AG04449 (cell line): ENCODE measurements at places on chromosomes 16 and 17.

DNA sequence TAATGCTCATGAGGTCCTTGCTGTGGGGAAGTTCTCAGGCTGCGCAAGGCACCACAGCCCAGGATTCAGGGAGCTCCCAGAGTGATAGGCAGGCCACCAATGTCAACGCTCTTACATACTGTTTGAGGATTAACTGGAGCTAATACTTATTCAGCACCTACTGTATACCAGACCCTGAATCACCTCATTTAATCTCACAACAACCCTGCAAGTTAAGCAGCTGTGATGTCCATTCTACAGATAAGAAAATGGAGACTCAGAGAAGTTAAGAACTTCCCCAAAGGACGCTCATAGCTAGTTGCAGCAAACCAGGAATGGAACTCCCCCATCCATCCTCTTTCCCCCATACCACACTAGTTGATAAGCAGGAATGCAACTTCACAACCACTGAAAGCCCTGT lies 25.5 kb upstream of the CCR7 start:
- DNase-seq = no peak

GRCh38 chr16:20903899-20904506 lies 3.4 kb downstream of the LYRM1 start:
- no peak for DNase-seq

- no peak for DNase-seq
These were observed 7.5 kb upstream of the CEP131 start for GRCh38 chr17:81230043-81230820.

DNA sequence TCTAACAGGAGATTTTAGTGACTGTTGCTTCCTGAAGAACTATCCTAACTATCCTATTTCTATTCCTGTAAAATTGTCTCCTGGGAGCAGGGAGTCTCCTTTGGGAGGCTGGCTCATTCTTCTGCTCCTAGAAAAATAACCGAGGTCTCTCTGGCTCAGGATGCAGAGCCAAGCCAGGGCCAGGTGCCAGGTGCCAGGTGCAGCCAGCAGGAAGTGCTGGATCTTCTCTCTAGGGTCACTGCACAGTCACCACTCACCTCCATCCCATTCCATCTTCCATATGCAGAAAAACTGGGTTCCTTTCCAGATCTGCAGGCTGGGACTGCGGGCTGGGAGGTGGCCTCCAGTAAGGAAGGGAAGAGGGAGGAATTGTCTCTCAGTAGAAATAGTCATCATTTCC lies 3.8 kb upstream of the TMC7 start:
- DNase-seq = no peak

- DNase-seq = no peak
These were observed 17.0 kb downstream of the BCL7C start for GRCh38 chr16:30876867-30877266.

- no peak for DNase-seq
These were observed 30.5 kb downstream of the TMEM11 start for GRCh38 chr17:21183468-21183867.

GRCh38 chr16:50505115-50505514 lies 43.1 kb upstream of the NKD1 start:
- DNase-seq = no peak

- no peak for DNase-seq
These were observed 4.7 kb downstream of the SLC12A3 start for GRCh38 chr16:56869513-56870275.

- DNase-seq = no peak
These were observed 25.2 kb downstream of the SREBF1 start for GRCh38 chr17:17811381-17812210.

- no peak for DNase-seq
These were observed 8.7 kb downstream of the COL1A1 start for GRCh38 chr17:50192618-50193291.

GRCh38 chr17:47286198-47286914 lies 32.7 kb downstream of the ITGB3 start:
- DNase-seq = no peak

DNA sequence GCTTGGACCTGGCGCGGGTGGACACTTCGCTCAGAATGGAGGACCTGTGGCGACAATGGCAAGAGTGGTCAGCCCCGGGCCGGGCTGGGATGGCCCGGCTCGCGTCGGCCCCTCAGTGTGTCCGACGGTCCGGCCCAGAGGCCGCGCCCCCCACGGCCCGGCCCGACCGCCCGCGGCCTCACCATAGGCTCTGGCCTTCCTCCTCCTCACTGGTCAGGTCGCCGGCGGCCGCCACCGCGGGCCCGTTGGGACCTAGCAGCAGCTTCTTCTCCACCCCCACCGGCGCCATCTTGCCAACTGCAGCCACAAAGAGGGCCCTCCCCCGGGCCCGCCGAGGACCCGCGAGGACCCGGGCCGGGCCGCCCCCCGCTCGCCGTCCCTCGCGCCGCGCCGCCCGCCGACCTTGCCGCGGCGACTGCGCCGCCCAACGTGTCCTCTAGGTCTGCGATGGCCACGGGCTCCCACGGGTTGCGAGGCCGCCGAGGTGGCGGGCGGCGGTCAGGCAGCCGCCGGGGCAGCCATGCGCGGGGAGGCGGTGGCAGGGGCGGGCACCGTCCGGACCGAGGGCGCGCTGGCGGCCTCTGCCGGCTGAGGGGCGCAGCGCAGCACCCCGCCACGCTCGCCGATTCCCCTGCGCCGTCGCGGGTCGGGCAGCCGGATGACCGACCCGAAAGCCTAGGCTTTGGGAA lies at the start of gene DYNC1LI2:
Gene DYNC1LI2 (minus strand): TSS at position 307 of the 689 bp plus-strand sequence. CDS start 18 bp downstream, at position 289.
- DNase-seq = no peak

DNA sequence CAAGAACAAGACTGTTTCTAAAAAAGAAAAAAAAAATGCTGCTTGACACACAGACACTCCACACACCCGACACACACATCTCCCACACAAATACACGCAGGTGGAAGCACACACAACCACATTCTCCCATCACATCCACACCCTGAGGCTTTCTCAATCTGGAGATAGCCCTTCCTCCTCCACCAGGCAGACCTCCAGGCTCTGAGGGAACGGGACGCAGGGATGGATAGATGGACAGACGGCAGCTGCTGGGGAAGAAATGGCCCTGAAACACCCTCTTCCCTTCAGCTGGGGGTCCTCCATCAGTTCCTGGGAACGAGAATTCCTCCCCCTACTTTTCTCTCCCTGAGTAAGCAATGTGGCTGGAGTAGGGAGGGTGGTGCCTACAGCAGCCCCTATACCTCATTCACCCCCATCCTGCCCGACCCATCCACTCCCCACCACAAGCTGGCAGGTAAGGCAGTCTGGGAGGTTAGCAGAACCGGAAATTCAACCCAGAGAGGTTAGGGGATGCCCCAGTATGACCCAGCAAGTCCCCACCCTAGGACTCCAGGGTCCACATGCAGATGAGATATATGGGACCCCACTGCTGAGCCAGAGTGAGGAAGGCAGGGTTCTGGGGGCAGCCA lies 4.1 kb upstream of the LITAFD start:
- no peak for DNase-seq

DNA sequence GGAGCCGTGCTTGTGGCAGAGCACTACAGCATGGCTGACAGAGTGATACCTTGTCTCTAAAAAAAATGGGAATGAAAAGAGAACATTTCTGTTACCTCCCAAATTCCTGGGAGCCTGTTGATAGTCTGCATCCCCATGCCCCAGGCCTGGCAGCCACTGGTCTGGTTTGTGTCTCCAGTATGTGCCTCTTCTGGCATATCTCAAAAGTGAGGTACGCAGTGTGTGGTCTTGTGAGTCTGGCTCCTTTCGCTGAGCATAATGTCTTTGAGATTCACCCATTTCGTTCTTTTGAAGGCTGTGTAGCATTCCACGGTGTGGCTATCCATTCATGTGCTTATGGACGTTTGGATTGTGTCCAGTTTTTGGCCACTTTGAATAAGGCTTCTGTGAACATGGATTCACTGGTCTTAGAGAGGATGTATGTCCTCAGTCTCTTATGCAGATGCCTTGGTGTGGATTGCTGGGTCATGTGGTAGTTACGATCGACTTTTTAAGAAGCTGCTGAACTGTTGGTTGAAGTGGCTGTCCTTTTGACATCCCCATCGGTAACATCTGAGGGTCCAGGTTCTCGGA lies 39.1 kb downstream of the PRMT7 start:
- DNase-seq = no peak

GRCh38 chr17:31392856-31393748 lies 1.6 kb downstream of the RAB11FIP4 start:
- no peak for DNase-seq

GRCh38 chr17:77836557-77837041 lies 121.9 kb upstream of the TNRC6C start:
- DNase-seq = no peak

DNA sequence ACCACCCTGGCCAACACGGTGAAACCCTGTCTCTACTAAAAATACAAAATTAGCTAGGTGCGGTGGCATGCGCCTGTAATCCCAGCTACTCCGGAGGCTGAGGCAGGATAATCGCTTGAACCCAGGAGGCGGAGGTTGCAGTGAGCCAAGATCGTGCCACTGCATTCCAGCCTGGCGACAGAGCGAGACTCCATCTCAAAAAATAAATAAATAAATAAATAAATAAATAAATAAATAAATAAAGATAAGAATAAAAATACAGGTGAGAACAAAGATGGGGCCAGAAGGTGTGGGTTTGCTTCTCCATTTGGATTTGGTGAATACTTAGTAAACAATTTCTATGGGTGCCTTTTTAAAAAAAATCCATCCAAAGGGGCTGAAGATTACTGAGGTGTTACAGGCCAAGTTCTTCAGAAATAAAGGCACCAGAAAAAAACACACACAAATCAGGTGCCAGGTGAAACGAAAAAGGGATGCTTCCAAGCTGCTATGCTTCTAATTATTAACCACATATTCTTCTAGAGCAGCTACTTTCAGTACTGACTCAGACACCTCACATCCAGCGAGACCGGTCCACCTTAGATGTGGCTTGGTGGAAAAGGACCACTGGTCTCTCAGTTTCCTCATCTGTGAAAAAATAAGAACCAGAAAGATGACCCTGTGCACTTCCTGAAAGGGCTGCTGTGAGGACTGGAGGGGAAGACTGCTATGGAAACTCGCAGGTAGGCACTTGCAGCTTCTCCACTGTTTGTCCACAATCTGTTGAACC lies 9.2 kb downstream of the GLYR1 start:
- DNase-seq = no peak

- DNase-seq = no peak
These were observed 7.6 kb downstream of the CCDC57 start for GRCh38 chr17:82204831-82205719.

DNA sequence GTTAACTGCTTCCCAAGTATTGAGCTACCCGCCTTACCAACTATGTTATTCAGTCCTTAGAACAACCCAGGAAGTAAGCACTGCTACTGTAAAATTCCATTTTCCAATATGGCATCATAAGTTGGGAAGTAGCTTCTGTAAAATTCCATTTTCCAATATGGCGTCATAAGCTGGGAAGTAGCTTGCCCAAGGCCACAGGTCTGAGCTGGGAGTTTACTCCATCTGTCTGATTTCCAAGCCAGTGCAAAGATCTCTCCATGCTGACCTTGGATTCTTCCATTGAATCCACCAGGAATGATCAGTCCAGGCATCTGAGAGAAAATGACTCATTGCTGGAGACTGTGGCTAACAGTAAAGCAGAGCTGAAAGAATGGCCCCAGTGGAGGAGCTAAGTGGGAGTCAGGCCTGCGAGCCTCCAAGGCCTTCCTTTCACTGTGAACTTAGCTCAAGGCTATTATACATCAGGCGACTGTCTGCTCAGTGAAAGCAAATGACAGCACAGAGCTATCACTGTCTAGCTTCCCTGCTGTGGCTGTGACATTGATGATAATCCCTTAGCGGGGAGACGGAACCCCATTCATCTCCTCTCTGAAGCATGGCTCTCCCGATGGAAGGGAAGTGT lies 430.4 kb downstream of the HAPSTR1 start:
- DNase-seq = no peak

DNA sequence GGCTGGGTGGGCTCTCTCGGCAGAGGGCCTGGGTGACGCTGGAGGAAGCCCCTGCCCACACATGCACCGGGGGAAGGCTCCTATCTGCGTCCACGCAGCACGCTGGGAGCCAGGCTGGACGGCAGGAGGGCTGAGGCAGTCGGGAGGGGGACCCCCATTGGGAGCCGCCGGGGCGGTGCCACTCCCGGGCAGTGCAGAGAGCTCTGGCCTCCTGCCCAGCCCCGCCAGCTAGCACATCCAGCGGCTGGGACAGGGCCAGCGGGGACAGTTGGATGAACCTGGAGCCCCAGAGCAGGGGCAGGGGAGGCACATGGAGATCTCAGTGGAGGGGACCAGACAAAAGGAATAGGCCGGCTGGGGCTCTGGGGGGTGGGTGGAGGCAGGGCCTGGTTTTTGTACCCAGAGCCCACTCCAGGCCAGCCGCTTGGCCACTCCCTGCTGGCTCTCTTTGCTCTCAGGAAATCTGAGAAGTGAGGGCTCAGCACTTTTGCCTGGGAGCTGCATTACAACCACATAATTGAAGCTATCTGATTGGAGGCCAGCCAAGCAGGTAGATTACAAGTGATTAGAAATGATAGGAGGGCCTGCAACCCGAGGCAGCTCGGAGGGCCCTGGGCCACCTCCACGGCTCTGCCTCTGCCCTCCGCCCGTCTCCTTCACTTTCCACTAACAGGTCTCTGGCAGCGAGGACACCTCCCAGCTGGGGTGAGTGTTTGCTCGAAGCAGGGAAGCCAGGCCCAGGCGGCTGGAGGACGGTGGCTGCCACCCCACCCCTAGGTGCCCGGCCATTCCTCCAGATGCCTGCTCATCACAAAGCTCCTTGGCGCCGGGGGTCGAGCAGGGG lies 40.1 kb downstream of the ENGASE start:
- no peak for DNase-seq

- no peak for DNase-seq
These were observed 33.4 kb upstream of the SLC38A10 start for GRCh38 chr17:81328489-81328888.

GRCh38 chr16:24769806-24770205 lies 40.4 kb downstream of the TNRC6A start:
- DNase-seq = no peak

DNA sequence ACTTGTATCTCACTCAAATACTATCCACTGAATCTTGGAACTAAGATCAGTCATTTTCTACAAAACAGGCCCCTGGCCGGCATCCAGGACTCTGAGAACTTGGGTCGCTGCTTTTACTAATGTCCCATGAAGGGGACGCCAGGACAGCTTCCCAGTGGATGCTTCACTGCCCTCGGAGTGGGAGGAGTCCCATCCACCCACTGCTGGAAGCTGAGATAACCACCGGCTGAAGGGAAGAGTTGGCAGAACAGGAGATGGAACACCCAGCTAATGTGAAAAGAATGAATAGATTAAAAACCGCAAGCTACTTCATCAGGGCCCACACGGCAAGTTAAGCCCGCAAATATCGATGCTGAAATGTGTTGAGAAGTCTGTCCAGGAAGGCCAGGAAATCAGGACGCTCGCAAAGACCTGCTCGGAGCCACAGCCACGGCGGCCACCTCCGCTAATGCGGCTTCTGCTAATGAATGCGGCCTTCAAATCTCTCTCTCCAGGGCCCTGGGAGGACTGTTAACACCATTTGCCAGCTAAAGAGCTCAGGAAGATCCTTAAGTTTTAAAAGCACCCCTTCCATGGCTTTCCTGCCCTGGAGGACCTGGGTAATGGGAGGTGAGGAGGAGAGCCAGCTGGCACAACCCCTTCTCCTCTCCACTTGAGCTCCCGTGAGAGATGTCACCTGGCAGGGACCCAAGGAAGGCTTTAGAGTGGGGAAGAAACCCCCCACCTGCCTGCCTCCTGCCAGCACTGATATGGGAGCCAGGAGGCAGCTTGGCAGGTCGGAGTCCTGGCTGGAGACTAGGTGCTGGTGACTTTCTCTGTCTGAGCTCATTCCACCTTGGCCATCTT lies 226.6 kb upstream of the RPL38 start:
- no peak for DNase-seq

- no peak for DNase-seq
These were observed 4.6 kb downstream of the RSAD1 start for GRCh38 chr17:50483266-50483665.

GRCh38 chr16:17470908-17471718 lies at the start of gene XYLT1:
Gene XYLT1 (minus strand): TSS chr16:17470960. CDS start chr16:17470796, 164 bp downstream.
- peak; percentile 86 for DNase-seq
